Left ventricle myocardium superior (tissue), 1 donor: ENCODE measurements at places on chromosomes 13 and 19. TPM values are rescaled to one million over a fixed set of nuclear protein-coding genes. Genes with fewer than 3 reads are reported as not detected.

DNA sequence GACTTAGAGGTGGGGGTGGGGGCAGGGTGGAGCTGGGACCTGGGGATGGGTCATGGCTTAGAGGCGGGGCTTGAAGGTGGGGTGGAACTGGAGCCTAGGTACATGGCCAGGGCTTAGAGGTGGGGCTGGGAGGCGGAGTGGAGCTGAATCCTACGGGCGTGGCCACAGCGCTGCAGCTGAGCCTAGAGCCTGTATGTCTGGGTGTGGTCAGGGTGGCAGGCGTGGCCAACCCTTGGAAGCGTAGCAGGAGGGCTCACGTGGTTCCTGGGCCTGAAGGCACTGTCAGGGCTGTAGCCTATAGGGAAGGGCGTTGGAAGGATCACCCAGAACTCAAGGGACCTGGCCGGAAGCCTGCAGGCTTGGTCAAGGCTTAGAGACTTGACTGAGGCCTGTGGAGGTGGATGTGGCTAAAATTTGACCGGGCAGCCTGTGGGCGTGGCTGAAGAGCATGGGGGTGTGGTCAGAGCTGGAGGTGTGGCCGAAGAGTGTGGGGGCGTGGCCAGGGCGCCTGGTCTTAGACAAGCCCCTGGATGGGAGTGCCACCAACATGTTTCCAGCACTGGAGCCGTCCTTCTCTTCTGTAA lies 24.3 kb downstream of the COLGALT1 start:
- DNase-seq = peak; percentile 70

Gene TNFSF9
- total RNA-seq = 1.0 TPM

DNA sequence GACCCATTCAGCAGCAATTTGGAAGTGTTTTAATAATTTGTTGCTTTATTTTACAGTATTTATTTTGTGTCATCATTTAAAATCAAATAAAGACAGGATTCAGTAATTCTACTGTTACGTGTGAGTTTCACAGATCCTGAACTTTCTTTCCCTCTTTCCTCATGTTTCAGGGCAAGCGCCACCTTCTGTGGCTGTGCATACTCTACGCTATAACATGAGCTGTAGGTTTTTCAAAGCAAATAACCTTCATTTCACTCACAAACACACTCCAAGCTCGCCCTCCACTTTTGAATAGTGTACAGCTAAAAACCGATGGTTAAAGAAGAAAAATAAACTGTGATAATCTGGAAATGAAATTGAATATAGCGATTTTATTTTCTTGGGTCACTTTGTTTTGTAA lies 753.3 kb downstream of the OLFM4 start:
- DNase-seq = no peak

Gene KLF2
- total RNA-seq = 72.1 TPM

GRCh38 chr13:80131204-80131603 lies 209.7 kb downstream of the SPRY2 start:
- peak; percentile 87 for DNase-seq

GRCh38 chr19:543910-544608 lies at the start of gene GZMM:
Gene GZMM (plus strand): TSS chr19:544053. CDS start chr19:544072, 19 bp downstream.
- no peak for DNase-seq

- no peak for DNase-seq
Observed at GRCh38 chr13:81334481-81334880, 993.6 kb upstream of the SPRY2 start.

- DNase-seq = no peak
Observed at GRCh38 chr19:709196-709964, 645 bp downstream of the PALM start.

Gene LGALS14
- not detected for total RNA-seq

Gene PLIN5
- total RNA-seq = 44.2 TPM

Gene PNMA8C
- 0.07 TPM for total RNA-seq

- DNase-seq = no peak
Observed at GRCh38 chr13:99695857-99696256, 194.6 kb downstream of the TM9SF2 start.

Gene C19orf81
- total RNA-seq = 2.7 TPM

- DNase-seq = no peak
Observed at GRCh38 chr13:28741084-28741491, 22.3 kb upstream of the SLC46A3 start.

GRCh38 chr19:6458695-6459261 lies 814 bp downstream of the SLC25A23 start:
- DNase-seq = peak; percentile 40

Gene OBI1
- total RNA-seq = 9.9 TPM

Gene LAIR1
- 5.9 TPM for total RNA-seq

GRCh38 chr13:51420681-51421490 lies 31.9 kb downstream of the INTS6 start:
- DNase-seq = no peak

- DNase-seq = no peak
Observed at GRCh38 chr13:110000534-110001345, 214.4 kb upstream of the IRS2 start.

DNA sequence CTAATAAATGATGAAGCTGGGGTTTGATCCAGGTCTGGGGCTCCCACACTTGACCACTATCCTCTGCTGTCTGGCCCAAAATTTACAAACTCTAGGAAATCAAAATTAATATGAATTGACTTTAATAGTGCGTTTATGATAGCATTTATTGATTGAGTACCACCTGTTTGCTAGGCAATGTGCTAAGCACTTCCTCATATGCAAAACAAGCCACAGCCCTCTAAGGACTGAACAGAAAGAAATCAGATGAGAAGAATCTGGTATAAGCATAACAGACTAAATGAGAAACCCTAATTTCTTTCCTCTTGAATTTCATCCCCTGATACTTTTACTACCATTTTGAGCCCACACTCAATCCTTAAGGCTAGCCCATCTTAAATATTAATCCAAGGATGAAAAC lies 6.6 kb upstream of the MLNR start:
- no peak for DNase-seq

DNA sequence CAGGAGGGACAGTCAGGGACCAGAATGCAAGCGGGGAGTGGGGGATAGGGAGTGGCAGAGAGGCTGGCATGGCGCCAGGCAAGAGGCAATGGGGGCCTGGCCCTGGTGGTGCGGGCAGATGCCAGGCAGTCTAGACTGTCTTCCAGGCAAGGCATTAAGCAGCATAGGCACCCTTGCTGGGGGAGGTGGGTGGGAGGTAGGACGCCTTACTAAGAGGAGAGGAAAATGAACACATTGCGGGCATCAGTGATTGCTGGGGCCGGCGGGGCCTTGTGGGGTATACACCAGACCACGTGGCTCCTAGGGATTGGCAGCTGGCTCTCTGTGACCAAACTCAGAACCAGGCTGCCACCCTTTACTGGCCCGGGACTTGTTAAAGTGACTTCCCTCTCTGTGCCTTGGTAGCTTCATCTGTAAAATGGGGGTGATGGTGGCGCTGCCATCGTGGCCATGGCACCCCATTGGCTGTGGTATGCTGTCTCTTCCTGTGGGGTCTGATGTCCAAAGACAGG lies 46.0 kb downstream of the DNM2 start:
- DNase-seq = no peak

Gene CDX2
- total RNA-seq = not detected

DNA sequence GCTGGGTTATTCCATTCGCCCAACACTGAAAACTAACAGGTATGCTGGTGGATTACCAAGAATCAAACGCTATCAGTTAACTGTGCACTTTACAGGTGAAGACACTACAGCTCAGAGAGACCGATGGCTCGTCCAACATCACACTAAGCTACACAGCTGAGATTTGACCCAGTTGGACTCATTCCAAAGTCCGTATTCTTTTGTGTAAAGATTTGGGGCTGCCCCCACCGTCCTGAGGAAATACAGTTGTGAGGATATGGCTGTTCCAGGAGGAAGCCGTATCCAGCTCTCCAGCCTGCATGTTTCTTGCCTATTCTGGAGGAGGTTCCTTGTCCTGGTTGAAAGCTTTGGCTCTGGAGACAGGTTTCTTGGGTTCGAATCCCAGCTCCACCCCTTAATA lies 4.2 kb downstream of the ZSCAN5A start:
- DNase-seq = no peak

Gene CCDC70
- total RNA-seq = not detected

- DNase-seq = no peak
Observed at GRCh38 chr19:41586064-41586463, 10.1 kb downstream of the CEACAM21 start.

Gene ZNF132
- total RNA-seq = 5.6 TPM

Gene CRX
- total RNA-seq = not detected

Gene CGB1
- total RNA-seq = not detected

- no peak for DNase-seq
Observed at GRCh38 chr13:52779103-52779502, 39.5 kb upstream of the CNMD start.

DNA sequence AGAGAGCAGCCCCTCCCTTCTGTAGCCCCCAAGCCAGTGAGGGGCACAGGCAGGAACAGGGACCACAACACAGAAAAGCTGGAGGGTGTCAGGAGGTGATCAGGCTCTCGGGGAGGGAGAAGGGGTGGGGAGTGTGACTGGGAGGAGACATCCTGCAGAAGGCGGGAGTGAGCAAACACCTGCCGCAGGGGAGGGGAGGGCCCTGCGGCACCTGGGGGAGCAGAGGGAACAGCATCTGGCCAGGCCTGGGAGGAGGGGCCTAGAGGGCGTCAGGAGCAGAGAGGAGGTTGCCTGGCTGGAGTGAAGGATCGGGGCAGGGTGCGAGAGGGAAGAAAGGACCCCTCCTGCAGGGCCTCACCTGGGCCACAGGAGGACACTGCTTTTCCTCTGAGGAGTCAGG lies 4.2 kb downstream of the KLK3 start:
- DNase-seq = no peak

GRCh38 chr13:31115616-31116015 lies 46.1 kb downstream of the HSPH1 start:
- no peak for DNase-seq

Gene ZNF613
- total RNA-seq = 4.2 TPM

- no peak for DNase-seq
Observed at GRCh38 chr13:40535345-40535836, 131.1 kb downstream of the FOXO1 start.

Gene WDFY2
- total RNA-seq = 4.9 TPM

DNA sequence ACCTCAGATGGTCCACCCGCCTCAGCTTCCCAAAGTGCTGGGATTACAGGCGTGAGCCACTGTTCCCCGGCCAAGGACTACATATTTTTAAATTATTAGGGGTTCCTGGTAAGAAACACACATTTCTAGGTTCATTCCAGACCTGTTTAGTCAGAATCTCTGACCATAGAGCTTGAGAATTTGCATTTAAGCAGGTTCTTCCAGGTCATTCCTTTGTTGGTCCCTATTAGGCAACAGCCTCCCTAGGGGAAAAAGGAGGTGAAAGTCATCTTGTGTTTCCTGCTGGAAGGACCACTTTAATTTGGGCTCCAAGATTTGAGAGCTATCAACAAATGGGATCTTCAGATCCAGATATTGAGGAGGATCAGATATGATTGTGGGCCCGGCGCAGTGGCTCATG lies 16.3 kb downstream of the S1PR2 start:
- no peak for DNase-seq

GRCh38 chr19:13181747-13182388 lies 31.7 kb downstream of the IER2 start:
- peak; percentile 88 for DNase-seq

- DNase-seq = no peak
Observed at GRCh38 chr19:48539503-48540096, 12.4 kb upstream of the SULT2B1 start.

Gene MUC16
- total RNA-seq = 0.94 TPM

GRCh38 chr13:30928978-30929377 lies 3.5 kb upstream of the TEX26 start:
- no peak for DNase-seq

Gene ZNF793
- 6.4 TPM for total RNA-seq

Gene MEDAG
- total RNA-seq = 4.2 TPM

DNA sequence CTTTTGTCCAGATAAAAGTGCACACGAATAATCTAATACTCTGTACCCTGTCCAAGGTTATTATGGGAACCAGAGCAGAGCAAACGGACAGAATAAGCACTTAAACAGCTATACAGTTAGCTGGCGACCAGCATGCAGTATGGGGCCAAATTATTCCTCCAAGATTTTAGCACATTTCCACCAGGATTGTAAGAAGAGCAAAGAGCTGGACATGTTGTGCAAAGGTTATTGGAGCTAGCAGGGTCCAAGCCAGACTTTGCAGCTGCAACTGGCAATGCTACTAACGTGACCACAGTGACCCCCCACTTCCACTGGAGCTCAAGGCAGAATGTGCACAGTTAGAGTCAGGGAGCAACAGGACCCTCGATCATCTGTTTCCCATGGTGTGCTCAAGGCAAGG lies 89.9 kb downstream of the COL4A1 start:
- no peak for DNase-seq

Gene HCST
- total RNA-seq = 7.1 TPM
